Left ventricle myocardium inferior (tissue), 1 donor: ENCODE measurements at places on chromosomes 2 and 18.

DNA sequence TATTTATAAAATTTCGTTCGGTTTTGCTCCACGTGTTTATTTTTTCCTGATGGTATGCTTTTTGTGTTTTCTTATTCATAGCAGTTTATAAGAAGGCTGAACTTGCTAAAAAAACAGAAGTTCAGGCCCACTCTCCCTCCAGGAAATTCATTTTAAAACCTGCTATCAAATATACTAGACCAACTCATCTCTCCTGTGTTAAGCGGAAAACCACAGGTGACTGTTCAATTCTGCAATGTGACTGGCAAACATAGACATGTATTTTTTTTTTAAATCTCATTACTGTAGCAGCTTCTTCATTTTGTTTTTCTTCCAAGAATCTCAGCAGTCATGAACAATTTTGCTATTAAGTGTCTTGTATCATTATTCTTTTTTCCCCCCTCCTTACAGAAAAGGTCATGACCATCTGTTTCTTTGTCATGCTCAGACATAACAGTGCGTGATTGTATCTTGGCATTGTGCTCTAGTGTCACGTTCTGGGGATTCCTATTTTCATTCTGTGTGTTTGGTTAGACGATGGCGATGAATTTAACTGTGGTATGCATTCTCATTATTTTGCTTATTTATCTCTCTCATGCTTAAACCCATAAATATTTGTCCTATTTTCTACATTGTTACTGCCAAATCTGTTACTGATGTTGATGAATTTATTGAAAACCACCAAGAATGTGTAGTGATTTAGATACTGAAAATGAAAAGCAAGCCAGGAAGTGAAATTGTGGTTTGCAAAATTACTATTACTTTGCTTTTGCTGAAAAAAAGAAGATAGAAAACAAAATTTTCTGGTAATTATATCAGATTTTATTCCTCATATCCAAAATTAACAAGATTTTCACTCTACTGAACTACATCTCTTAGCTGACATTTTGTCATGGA lies 74.6 kb upstream of the UNC80 start:
- DNase-seq, result no peak

DNA sequence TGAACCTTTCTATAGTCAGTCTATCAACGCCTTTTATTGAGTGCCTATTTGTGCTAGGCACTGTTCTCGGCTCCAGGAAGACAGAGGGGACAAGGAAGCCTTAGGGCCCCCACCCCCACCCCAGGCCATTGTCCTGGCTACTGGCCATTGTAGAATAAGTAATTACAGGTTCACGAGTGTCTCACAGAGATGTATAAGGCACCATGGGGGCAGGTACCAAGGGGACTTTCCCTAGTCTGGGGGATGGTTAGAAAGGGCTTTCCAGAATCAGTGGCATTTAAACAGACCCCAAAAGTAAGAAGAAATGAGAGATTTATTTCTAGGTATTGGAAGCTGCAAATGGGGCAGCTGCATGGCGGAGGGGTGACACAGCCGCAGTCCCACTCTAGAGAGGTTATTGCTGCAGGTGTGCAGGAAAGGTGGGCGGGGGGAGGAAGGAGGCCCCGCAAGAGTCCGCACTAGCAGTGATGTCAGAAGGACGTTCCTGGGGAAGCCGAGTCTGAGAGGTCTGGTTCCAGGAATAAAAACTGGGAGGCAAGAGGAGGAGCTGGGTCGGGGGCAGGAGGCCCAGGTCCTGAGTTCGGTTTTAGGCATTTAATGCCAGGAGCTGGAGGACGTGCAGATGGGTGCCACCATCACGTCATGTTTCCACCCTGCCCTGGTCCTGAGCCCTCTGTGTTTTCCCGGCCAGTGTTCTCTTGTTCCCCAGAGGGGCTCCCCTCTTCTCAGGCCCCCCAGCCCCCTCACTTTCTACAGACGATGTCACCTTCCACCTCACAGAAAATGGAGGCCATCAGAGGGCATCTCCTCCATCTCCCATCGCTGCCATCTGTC lies 30.5 kb downstream of the FOSL2 start:
- no peak for DNase-seq

- DNase-seq, result no peak
Observed at GRCh38 chr2:3646446-3646845, 11.6 kb upstream of the ALLC start.

DNA sequence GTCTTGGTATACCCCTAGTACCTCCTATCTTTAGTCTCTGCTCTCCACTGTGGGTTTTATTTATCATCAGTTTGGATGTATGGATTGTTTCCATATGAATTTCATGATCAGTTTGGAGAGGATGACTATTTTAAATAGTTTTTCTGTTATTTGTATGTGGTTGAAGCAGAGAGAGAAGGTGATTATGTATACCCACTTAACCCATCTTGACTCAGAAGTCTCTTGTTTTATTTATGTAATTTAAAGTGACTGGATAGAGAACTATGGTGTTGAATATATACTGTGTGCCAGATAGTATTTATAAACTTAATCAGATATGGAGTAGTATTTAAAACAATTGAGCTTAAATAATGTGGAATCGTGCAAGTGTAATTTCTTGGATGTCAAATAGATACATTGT lies 39.9 kb downstream of the SMAD4 start:
- DNase-seq, result no peak

GRCh38 chr18:42707080-42707479 lies 408.4 kb downstream of the RIT2 start:
- DNase-seq, result no peak

DNA sequence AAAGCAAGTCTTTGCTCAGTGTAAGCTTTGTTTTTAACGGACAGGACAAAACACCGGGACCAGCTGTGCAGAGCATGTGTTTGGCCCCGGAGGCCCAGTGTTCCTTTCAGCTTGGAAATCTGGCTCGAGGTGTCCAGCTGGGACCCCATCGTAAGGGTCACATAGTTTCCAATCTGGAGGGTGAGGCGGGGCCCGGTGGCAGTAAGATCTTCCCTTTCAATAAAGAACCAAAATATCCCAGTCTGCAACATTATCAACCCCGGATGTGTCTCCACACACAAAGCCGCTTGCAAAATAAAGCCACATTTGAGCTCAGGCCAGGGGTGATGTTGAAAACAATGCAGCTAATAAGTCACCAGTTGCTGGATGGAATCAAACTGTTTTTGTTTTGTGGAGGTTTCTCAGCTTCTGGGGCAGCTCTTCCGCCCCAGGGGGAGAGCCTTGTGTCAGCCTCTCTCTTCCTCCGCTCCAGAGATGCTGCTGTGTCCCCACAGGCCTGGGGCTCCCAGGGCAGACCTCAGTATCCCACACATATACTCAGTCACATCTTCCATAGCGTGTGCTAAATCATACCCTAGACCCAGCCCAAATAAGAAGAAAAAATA lies 138.6 kb upstream of the GLI2 start:
- DNase-seq, result peak; percentile 40

- DNase-seq, result no peak
Observed at GRCh38 chr2:128320192-128320905, 1.7 kb upstream of the HS6ST1 start.

DNA sequence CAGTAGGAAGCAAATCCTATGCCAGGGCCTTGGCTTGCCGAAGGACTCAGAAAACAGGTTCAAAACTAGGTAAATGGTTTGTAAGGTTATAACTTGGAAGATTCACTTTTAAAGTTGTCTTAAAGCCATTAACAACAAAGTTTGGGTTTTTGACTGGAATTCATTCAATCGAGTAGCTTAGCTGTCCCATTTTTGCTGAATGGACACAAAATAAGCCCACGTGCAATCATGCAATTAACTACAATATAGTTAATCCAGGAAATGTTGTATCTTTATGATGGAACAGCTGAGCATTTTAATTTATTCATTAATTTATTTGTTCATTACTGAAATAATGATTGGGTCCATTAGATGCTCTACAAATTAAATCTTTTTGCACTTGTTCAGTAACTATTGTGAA lies 18.3 kb upstream of the APCDD1 start:
- no peak for DNase-seq

GRCh38 chr2:120020554-120020953 lies 7.7 kb downstream of the EPB41L5 start:
- no peak for DNase-seq

- no peak for DNase-seq
Observed at GRCh38 chr18:46660957-46661749, 4.1 kb upstream of the LOXHD1 start.

DNA sequence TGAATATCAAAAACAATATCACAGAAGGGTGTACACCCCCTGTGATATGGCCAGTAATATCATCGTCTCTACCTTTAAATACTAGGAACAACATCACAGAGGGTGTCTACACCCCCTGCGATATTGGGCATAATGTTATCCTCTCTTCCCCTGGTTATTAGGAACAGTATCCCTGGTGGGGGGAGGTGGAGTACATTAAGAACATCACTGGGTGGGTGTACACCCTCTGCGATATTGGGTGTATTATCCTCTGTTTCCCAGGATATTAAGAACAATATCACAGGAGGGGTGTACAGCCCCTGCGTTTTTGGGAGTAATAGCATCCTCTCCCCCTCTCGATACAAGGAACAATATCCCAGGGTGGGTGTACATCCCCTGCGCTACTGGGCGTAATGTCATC lies 1932.8 kb downstream of the SUCLG1 start:
- DNase-seq, result no peak

GRCh38 chr2:109369671-109370191 lies 240.7 kb downstream of the SH3RF3 start:
- no peak for DNase-seq

DNA sequence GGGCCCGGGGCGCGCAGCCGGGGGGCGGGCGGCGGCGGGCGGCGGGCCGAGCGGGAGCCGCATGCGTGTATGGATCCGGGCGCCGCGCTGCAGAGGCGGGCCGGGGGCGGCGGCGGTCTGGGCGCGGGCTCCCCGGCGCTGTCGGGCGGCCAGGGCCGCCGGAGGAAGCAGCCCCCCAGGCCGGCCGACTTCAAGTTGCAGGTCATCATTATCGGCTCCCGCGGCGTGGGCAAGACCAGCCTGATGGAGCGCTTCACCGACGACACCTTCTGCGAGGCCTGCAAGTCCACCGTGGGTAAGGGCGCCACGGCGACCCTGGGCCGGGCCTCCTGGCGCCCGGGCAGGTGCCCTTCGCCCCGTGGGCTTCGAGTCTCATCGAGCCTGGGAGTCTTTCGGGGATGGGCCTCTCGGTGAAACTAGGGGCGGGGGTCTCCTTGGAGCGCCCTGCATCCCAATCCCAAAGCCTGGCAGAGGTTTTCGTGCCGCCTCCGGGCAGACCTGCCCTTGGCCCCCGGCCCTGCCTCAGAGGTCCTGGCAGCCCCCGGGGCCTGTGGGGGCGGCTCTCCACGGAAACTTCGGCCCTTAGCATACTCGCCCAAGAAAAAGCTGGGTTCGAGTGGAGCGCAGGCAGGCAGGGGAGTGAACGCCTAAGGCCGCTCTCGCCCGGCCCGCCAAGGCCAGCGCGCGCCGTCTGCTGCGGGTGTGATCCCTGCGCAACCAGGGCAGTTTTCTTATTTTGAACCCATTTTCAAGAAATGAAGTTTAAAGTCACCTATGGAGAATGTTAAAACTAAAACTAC lies 622 bp downstream of the RAB12 start:
- DNase-seq, result peak; percentile 23

DNA sequence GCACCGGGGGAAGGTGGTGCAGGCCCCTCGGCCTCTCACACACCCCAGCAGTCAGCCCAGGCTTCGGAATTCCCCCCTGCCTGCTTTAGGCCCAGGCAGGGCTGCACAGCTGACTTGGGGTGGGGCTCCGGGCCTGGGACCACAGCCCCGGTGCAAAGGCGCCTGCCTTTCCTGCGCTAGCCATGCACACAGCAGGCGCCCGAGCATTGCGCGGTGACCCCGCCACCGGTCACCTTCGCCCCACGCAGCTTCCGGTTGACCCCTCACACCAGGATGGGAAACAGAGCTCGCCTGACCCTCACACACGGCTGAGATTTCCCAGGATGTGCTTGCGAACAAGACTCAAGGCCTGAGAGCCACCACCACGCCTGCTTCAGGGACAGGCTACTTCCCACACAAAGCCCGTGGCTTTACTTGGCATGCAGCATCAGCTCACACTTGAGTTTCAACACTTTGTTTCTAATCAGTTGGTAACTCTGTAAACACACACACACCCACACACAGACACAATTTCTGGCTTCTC lies 46.0 kb downstream of the SLC66A2 start:
- no peak for DNase-seq

- DNase-seq, result no peak
Observed at GRCh38 chr2:15866563-15867193, 73.7 kb upstream of the MYCN start.

GRCh38 chr2:112658839-112659667 lies 13.3 kb downstream of the SLC20A1 start:
- DNase-seq, result no peak

DNA sequence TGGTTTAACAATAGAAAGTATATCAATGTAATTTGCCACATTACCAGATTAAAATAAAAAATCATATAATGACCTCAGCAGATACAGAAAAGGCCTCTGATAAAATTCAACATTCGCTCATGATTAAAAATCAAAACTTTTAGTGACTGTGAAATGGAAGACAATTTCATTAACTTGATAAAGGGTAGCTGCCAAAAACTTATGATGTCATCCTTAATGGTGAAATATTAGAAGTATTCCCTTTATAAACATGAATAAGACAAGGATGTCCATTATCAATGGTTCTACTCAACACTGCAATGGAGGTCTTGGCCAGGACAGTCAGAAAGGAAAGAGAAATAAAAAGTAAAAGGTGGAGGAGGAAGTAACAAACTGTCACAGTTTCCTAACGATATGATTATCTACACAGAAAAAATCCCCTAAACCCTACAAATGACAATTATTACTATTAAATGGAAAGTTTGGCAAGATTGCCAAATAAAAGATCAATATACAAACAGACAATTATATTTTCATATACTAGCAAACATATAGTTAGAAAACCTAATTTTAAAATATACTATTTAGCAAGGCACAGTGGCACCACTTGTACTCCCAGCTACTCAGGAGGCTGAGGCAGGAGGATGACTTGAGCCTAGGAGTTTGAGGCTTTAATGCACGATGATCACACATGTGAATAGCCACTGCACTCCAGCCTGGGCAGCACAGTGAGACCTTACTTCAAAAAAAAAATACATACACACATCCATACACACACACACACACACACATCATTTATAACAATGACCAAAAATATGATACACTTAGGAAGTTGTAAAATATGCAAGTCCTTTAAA lies 12.8 kb downstream of the METTL8 start:
- no peak for DNase-seq

GRCh38 chr2:223613017-223613950 lies 11.1 kb upstream of the SCG2 start:
- DNase-seq, result peak; percentile 70

GRCh38 chr2:80473796-80474195 lies 169.2 kb upstream of the LRRTM1 start:
- no peak for DNase-seq

- no peak for DNase-seq
Observed at GRCh38 chr2:226308986-226309385, 490.6 kb downstream of the IRS1 start.
